ENCODE measurements at places on chromosomes 3 and 15.

- no peak for DNase-seq
Measured at GRCh38 chr3:43748179-43748578, 57.4 kb downstream of the ABHD5 start.

DNA sequence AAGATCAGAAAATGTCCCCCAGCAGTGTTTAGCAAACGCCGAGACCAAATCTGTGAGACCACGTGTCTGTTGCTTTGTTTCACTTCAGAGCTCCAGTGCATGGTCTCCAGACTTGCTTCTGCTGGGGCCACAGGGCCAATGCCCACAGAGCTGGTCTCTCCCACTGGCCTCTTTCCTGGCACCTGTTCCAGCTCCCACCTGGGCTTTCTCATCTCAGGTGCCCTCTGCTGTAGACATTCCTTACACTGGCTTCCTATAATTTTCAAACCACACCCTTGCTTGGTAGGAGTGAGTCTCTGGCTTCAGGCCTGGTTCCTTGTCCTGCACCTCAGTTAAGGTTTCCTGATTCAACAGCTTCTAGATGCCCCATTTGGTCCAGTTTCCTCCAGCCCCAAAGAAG lies 243.1 kb downstream of the ADAMTS17 start:
- no peak for DNase-seq

- no peak for DNase-seq
Measured at GRCh38 chr3:187689984-187690383, 12.4 kb downstream of the RTP2 start.

DNA sequence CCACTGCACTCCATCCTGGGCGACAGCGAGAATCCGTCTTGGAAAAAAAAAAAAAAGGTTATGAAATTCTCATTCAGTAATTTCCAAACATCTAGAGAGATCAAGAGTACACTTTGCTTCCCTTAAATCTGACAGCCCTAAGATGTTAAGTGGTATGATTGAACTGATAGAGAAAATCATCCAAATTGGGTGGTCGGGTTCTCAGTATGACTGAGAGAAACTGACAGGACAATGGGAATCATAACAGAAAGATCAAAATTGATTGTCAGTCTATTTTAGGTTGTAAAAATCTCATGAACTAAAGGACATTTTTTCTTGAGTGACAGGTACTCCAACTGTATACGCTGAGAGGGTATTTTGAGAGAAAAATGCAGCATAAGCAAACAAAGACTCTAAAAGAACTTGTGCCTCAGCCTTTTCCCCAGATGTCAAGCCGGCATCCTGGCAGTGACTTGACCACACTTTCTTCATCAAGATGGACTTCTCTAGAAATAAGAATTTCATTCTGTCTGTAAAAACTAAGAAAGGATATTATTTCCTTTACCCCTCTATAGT lies 65.8 kb downstream of the MYO5A start:
- DNase-seq = no peak

- DNase-seq = no peak
Measured at GRCh38 chr15:72070817-72071447, 47.0 kb downstream of the MYO9A start.

DNA sequence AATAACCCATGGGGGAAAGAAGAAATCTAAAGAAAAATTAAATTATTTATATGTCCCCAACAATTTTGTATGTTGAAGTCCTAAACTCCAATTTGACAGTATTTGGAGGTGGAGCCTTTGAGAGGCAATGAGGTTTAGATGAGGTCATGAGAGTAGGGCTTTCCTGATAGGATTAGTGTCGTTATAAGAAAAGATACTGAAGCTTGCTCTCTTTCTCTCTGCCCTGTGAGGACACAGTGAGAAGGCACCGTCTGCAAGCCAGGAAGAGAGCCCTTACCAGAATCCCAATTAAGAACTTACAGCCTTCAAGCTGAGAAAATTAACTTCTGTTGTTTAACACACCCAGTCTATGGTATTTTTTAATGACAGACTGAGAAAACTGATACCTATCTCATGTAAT lies 16.1 kb upstream of the OR5AC2 start:
- no peak for DNase-seq
